ENCODE measurements at places on chromosomes 6 and 20.

DNA sequence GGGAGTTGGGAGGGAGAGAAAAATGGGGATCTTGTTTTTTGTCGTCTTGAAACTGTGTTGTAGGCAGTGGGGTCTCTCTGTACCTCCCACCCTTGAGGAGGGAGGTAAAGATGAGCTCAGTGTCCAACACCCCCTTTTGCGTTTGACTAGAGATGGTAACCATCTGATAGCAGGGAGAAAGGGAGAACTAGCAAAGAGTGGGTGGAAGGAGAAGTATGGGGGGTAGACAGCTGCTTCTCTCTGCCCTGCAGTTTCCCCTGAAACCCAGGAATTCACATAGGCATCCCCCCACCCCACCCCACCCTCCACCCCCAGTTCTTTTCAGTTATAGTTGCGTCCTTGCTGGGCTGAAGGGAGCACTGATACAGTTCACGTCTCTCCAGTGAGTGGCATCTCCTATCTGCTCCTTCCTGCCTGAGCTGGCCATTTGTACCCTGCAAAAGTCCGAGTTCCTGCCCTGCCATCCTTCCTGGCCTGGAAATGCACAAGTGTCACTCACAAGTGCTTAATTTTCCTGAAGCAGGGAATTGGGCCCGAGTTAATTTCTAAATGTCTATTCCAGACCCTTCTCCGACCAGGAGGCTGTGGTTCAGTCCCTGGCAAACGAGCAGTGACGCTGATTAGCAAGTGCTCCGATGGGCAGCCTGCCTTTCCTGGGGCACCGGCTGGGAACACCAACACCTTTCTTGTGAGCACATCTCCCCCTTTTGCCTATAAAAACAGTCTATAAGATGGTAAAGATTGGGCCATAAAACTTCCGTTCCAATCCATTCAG lies 1.5 kb downstream of the SIRPA start:
- DNase-seq = no peak

DNA sequence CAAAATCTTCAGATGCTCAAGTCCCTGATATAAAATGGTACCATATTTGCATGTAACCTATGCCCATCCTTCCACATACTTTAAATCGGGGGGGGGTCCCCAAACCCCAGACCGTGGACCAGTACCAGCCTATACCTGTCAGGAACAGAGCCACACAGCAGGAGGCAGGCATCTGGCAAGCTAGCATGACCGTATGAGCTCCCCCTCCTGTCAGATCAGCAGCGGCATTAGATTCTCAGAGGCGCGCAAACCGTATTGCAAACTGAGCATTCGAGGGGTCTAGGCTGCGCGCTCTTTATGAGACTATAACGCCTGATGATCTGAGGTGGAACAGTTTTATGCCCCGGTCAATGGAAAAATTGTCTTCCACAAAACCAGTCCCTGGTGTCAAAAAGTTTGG lies 30.7 kb downstream of the FGD2 start:
- no peak for DNase-seq

DNA sequence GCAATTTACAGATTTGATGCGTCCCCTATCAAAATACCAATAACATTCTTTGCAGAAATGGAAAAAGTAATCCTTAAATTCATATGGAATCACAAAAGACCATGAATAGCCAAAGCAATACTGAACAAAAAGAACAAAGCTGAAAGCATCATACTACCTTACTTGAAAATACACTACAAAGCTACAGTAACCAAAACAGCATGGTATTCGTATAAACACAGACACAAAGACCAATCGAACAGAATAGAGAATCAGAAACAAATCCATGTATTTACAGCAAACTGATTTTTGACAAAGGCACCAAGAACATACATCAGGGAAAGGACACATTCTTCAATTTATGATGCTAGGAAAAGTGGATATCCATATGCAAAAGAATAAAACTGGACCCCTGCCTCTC lies 206.5 kb upstream of the PDE10A start:
- no peak for DNase-seq

GRCh38 chr6:142871910-142872331 lies 73.1 kb downstream of the HIVEP2 start:
- DNase-seq = peak; percentile 37

GRCh38 chr6:12439296-12439695 lies 149.1 kb downstream of the EDN1 start:
- no peak for DNase-seq

DNA sequence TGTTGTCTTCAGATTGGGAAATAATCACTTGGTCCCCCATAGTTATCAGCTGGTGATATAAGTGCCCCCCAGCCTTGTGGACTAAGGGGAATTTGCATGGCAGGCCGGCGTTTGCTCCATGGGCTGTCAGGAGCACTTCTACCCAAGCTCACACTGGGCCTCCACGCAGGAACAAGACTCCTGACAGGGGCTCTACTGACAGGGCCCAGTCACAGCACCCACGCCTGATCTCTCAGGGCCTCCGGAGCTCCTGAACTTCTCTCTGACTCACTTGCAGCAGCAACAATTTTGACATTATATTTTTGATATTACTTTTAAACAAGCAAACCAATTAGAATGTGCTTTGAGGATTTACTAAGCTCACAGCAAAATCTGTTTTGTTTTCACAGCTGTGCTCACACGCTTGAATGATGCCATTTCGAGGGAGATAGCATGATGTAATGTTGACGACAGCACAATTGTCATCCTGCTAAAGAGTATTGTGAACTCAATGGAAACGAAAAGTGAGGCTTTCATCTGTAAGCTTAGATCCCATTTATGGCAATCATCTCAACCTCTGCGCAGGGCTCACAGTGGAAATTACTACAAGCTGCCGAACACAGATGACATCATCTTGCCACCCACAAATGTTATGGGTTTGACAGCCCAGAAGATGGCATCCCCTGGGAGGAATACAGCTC lies 28.7 kb upstream of the TXNDC5 start:
- DNase-seq = no peak

DNA sequence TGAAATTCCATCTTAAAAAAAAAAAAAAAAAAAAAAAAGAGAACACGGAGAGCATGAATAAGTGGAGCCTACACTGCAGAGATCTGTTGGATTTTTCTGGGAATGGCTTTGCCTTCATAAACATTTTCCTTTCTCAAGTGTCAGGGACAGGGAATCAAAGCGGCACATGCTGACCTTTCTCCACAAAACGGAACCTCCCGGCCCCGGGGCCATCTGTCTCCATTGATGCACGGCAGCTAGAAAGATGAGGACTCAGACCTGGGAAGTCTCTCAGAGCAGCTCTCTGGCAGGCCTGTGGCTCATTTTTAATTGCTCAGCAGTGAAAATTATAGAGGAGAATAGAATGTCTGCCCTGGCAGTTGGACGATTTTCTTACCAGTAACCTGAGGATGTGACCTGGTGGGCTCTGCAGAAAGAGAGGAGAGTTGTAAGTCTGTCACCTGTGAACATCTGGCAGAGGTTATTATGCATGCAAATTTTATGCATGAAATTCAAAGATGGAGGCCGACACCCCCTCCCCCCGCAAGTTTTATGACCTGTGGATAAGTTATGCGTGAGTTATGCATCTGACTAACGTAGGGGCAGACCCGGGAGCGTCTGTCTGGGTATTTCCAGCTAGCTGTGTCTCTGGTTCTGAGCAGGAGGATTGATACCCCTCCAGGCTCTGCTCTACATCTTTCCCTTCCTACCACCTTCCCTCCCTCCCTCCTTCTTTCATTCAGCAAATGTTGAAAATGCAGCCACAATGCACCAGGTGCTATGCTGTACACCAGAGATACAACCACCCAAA lies 352.5 kb downstream of the CDH26 start:
- no peak for DNase-seq

GRCh38 chr6:42449917-42450476 lies 1.7 kb downstream of the TRERF1 start:
- no peak for DNase-seq

DNA sequence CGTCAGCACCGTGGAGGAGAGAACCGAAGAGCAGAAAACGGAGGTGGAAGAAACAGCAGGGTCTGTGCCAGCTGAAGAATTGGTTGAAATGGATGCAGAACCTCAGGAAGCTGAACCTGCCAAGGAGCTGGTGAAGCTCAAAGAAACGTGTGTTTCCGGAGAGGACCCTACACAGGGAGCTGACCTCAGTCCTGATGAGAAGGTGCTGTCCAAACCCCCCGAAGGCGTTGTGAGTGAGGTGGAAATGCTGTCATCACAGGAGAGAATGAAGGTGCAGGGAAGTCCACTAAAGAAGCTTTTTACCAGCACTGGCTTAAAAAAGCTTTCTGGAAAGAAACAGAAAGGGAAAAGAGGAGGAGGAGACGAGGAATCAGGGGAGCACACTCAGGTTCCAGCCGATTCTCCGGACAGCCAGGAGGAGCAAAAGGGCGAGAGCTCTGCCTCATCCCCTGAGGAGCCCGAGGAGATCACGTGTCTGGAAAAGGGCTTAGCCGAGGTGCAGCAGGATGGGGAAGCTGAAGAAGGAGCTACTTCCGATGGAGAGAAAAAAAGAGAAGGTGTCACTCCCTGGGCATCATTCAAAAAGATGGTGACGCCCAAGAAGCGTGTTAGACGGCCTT lies 41.6 kb downstream of the ZBTB2 start:
- no peak for DNase-seq

DNA sequence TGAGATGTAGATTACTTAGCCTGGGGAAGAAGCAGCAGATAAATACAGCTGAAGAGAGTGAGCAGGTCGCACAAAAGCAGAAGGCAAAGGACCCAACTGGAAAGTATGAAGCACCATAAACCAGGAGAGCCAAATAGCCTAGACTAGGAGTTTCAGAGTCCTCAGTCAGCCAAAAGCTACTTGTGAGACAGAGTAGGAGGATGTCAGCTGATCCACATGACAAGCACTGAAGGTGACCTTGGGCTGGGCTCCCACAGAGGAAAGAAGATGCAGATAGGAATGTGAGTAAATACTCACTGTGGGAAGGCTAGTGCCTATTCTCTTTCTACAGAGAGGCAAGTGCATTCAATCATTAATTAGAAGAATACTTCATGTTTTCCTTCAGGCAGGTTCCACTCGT lies 274.0 kb upstream of the POU3F2 start:
- DNase-seq = no peak

- DNase-seq = no peak
Measured at GRCh38 chr6:152186840-152187239, 379.4 kb downstream of the ESR1 start.

GRCh38 chr6:15364401-15365037 lies 118.7 kb downstream of the JARID2 start:
- DNase-seq = no peak

DNA sequence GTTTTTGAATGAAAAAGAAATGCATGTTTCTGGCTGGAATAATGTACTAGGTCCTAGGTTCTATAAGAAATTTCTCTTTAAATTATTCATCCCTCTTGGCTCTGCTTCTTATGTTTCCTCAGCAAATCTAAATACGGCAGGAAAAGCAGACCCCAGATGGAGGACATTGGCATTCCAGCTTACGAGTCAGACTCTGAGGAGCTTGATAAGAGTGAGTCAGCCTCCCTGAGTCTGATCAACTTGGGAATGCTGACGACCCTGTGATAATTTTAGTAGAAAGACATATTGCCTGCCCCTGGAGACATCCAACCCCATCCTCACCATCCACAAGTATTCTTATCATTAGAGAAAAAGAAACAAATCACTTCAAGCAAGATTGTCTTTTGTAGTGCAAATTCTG lies 509.7 kb upstream of the MARCKS start:
- no peak for DNase-seq

DNA sequence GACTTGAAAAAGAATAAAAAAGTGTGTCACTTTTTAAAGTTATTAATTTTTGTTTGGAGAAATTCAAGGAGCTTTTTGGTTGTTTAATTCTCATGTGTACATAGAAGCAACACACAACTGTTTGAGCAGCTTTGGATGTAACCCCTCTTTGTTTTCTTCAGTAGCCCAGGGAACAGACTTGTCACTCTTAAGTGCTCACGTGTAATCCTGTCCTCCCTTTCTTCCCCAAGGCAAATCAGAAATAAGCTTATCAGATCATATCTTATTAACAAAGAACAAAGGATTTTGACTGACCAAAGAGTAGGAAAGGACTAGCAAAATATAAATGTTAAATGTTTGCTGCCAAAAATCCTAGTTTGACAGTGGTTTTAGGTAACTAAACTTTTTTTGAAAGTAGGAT lies 7.3 kb upstream of the FLRT3 start:
- no peak for DNase-seq
